ENCODE measurements at places on chromosomes 6 and 20.
A peak's percentile ranks its signal among the peaks of the same experiment; 100 is the strongest.

DNA sequence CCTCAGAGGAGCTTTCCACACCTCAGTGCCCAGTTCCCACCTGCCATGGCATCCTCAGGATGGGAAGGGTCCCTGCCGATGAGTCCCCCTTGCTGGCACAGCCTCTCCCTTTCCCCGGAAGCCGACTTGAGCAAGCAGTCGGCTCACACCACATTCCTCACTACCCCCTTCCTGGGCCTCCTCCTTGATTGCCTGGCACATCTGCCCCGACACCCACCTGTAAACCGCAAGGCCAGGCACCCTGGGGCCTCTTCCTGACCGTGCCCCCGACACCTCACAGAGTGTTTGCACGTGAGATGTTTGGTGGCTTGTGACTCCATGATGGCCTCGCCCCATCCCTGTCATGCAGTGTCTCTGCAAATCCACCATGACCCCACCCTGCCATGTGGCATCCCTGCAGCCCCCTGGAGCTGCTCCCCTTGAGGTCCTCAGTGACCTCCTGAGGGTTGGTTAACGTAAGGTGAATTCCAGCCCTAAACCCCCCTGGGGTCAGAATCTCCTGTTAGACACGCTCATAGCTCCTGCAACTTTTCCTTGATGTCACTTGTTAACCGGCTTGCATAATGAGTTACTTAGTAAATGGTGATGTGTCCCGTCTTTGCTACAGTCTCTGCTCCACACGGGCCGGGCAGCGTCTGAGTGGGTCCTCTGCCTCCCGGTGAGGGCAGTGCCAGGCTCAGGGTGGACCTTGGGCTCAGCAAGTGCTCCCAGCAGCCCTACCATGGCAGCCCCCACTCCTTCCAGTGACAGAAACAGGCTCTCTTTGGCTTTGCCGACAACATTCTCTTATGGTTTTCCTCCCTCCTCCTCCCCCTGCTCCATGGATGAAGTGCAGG, 115.9 kb upstream of the FRMD1 start:
- DNase-seq, result no peak

GRCh38 chr6:46606338-46606737, 46.3 kb downstream of the CYP39A1 start:
- no peak for DNase-seq

DNA sequence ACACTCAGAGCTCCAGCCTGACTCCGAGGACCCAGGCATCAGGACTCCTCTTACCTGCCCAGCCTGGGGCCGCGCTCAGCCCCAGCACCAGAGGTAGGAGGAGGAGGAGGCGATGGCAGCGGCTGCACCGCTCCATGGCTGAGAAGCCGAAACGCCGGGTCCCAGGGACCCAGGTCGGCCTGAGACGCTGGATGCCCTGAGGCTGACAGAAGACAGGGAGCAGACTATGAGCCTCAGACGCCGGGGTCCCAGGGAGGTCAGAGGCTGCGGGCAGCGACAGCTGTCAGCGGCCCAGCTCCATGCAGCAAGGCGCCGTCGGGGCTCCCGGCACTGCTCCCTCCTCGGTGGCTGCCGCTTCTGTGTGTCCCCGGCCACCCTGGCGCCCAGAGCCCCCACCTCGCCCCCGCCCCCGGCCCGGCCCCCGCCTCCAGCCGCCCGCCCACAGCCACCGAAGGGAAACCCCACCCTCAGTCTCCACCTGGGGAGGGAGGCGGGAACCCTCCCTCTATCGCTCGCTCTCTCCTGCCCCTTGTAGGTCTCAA, at the start of gene COL11A2:
Gene COL11A2 (minus strand): TSS at position 363 of the 542 bp plus-strand sequence. CDS start 227 bp downstream, at position 136.
- DNase-seq, result no peak

- DNase-seq, result no peak
These were observed 618.9 kb downstream of the BCKDHB start for GRCh38 chr6:80725156-80725930.

GRCh38 chr6:24401458-24401857, 1.3 kb upstream of the MRS2 start:
- DNase-seq, result no peak

GRCh38 chr6:136593748-136594490, 43.7 kb upstream of the MAP7 start:
- no peak for DNase-seq

DNA sequence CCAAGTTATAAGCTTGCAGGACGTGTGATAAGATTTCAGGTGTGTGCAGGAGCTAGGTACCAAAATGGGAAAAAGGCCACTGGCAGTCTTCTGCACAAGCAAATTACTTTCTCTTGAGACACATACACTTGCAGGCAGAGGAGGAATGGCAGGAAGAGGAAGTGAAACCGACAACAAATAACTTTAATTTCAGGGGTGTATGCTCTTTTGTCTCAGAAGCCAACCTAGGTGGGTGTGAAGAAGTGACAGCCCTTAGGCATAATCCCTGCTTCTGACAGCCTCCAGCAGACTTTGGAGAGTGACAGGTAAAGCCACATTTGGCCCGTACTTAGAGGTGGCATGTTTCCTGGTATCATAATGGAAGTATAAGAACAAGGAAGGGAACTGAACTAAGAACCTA, 118.8 kb upstream of the TRAF3IP2 start:
- no peak for DNase-seq

DNA sequence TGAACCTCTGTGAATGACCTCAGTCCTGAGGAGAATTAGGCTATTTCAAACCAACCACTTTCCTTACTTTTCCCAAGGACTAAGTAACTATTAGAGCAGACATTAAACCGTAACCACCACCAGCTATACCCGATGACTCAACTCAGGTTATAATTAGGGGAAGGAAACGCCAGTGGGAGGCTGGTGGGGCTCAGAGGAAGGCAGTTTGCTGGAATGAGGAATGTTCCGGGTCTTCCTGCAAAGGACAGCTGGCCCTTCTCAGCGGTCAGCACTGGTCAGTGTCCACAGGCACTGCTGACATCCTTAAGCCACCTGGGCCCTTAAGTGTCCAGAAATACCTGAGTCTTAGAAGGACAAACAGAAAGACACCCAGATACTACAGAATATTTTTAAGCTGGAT, 515.2 kb downstream of the MAFB start:
- DNase-seq, result no peak

DNA sequence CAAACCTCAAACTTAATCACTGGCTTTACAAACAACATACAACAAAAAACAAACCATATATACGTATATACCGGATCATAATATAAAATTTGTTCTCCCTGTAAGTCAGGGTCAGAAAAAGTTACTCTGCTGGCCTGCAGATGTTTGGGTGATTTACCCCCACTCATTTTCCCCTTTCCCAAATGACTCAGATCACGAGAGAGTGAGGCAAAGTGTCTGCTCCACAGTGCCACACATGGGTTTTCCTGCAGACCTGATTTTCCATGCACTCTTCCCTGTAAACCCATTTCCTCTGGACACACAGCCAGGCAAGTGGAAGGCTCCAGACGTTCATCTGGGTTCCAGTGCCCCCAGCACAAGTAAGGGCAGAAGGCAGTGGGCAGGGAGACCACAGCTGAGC, 23.5 kb downstream of the GFOD1 start:
- DNase-seq, result no peak

- DNase-seq, result no peak
These were observed 69.6 kb downstream of the JAG1 start for GRCh38 chr20:10603971-10604864.

DNA sequence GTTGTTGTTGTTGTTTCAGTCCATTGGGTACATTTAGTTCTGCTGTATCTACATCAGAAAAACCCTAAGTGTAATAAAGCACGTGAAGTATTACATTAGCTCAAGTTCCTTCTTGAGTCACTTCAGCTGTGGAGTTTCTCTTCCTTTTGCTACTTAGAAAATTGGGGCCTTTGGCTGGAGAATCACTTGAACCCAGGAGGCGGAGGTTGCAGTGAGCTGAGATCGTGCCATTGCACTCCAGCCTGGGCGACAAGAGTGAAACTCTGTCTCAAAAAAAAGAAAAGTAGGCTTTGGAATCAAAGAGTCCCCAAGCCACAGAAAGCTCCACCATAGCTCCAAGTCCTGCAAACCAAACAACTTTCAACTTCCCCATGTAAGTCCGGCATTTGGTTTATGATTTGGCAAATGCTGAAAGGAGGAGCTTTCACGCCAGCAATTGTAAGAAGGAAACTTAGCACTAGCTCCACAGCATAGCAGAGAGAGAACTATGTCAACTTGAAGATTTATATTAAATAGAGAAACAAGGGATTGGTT, 56.5 kb upstream of the RNF144B start:
- DNase-seq, result no peak

DNA sequence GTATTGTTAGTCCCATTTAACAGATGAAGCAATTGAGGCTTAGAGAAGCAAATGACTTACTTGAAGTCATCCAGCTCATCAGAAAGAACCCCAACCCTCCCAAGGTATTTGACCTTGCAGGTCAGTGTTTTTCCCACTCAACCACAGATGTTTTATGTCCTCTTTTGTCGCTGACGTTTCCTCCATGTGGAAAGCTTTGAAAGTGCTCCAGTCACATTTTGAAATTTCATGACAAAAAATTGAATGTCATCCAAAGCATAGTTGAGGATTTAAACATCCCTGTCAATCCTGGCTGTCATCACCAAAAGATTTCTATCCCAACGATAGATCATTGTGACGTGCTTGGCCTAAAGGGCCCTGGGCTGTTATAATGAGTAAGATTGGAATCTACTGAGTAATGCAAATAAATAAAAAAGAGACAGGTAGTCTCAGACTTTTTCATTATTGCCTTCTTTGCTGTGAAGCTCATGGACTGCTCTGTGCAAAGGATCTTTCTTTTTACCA, 102.7 kb downstream of the TSHZ2 start:
- no peak for DNase-seq

- no peak for DNase-seq
These were observed 29.6 kb upstream of the TTPAL start for GRCh38 chr20:44445742-44446710.

GRCh38 chr20:17965042-17965697, 3.4 kb downstream of the SNX5 start:
- no peak for DNase-seq

GRCh38 chr6:12602342-12602741, 114.2 kb upstream of the PHACTR1 start:
- DNase-seq, result no peak

DNA sequence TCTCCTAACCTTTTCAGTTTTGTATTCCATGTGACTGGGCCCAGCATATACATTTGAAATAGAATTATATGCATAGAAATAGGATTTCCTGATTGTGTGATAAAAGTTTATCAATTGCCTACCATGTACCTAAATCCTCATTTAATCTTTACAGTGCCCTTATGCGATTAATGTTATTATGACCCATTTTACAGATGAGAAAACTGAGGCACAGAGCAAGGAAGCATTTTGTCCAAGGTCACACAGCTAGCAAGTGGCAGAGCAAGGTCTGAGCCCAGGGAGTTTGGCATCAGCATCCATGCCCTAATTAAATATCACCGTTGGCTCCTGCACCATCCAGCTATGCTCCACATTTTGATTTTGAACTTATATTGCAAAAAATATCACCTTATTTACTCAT, 28.2 kb upstream of the PAX1 start:
- no peak for DNase-seq

GRCh38 chr20:20489054-20489453, 121.2 kb downstream of the INSM1 start:
- DNase-seq, result no peak

- DNase-seq, result no peak
These were observed 208.8 kb downstream of the RNF144B start for GRCh38 chr6:18595774-18596530.

GRCh38 chr20:3563548-3564177, 92.8 kb downstream of the ATRN start:
- no peak for DNase-seq

- no peak for DNase-seq
These were observed 42.8 kb upstream of the STMND1 start for GRCh38 chr6:17059022-17059421.

- no peak for DNase-seq
These were observed 50.5 kb upstream of the SCAF8 start for GRCh38 chr6:154682633-154683125.

DNA sequence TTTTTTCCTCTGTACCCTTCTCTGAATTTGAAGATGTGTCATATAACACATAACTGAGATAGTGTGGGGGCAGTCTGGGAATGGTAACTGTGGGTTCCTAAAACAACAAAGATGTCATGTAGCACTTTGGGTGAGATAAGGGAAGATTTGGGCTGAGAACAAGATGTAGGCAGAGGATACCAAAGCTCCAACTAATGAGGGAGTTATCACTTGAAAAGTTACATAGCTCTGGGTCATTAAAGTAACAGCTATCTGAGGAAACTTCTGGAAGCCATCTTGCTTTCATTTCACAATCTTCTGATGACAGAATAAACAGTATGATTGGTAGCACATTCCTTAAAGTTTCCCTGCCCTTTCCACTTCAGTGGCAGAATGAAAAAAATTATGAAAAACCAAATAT, 255.4 kb downstream of the TBX18 start:
- DNase-seq, result no peak

- DNase-seq, result no peak
These were observed 311.7 kb upstream of the PLCB4 start for GRCh38 chr20:8757146-8757545.

DNA sequence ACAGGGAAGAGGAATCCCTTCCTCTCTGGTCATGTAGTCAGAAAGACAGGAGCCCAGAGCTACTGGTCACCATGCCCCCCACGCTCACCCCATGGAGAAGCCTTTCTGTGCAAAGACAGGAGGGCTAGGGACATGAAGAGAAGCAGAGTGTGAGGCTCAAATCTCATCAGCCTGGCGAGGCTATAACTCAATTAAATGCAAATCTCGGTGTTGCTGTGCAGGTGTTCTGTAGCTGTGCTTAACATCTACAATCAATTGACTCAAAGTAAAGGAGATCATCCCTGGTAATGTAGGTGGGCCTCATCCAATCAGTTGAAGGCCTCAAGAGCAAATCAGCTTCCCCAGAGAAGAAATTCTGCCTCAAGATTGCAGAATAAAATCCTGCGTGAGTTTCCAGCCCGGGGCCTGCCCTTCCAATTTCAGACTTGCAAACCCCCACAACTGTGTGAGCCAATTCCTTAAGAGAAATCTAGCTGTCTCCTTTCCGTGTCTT, 64.4 kb downstream of the CHMP4B start:
- DNase-seq, result no peak

DNA sequence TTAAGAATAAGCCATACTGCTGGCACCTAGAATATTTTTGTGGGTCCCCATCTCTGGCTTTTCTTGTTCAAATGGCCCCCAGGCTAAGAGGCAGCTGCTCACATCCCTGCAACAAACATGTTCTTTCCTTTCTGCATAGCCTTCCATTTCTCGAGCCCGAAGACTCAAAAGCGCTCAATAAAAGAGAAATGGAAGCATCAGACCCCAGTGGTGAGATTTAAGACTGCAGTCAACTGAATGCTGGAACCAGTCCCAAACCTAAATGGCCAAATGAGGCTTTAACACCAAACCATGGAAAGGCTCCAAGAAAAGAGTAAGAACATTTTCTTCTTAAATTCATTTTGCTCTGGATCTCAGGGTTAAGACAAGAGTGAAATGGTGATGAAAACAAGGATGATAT, 122.1 kb upstream of the TRAF3IP2 start:
- no peak for DNase-seq

DNA sequence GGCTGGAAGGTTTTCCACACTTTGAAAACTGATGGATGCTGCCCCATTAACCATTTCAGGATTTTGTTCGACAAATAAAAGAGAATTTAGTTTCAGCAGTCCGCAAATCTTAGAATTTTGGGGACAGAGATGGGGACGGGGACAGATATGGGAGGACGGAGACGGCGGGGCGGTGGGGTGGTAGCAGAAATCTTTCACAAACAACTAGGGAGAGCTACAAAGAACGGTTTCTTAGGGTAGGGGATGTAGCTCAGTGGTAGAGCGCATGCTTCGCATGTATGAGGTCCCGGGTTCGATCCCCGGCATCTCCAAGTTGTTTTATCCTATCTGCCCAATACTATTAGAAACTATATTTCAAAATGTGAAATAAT, 15.1 kb downstream of the HMGN4 start:
- DNase-seq, result peak; percentile 59

- no peak for DNase-seq
These were observed 75.7 kb upstream of the PTPRT start for GRCh38 chr20:43265449-43265848.

All from stimulated activated CD8-positive, alpha-beta memory T cell treated with anti-CD3 and anti-CD28 coated beads, Interleukin-12 subunit alpha, Interleukin-12 subunit beta, amount 100 ng/mL, for 4 hours (primary cell).